ENCODE measurements at places on chromosomes 2 and 18. TPM values are rescaled to one million over a fixed set of nuclear protein-coding genes. Genes with fewer than 3 reads are reported as not detected.

R3HDM1 gene
- total RNA-seq = 7.0 TPM

FAM117B gene
- 11.2 TPM for total RNA-seq

GKN1 gene
- total RNA-seq = 0.22 TPM

SRD5A2 gene
- total RNA-seq = not detected
